Stimulated activated CD8-positive, alpha-beta memory T cell treated with anti-CD3 and anti-CD28 coated beads, Interleukin-2, amount 100 ng/mL, for 48 hours (primary cell): ENCODE measurements at places on chromosomes 16 and 17.

DNA sequence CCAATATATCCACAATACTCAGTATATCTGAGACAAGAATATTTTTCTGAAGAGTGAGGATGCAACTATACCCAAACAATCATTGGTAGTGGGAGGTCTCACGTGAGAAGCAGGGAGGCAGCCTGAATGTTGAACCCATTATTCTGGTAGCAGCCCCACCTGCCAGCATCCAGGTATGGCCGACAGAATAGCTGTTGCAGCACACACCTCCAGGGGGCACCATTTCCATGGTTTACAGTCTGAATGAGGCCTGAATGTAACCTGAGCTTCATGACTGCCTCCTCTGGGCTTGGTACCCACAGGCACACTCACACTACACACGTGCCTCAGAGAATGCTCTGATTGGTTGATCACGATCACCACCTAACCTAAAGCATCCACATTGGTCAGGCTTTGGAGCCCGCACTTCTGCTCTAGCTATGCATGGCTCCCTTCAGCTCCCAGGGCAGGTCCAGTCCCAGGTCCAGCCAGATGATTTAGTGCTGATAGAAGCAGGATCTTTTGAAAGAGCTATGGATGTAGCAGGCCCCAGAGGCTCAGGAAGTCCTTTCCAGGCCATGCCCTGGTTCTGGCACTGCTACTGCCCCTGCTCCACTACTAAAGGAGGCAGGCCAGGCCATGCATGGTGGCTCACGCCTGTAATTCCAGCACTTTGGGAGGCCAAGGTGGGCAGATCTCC is 11.0 kb upstream of the CBFB start:
- DNase-seq = peak; percentile 77

DNA sequence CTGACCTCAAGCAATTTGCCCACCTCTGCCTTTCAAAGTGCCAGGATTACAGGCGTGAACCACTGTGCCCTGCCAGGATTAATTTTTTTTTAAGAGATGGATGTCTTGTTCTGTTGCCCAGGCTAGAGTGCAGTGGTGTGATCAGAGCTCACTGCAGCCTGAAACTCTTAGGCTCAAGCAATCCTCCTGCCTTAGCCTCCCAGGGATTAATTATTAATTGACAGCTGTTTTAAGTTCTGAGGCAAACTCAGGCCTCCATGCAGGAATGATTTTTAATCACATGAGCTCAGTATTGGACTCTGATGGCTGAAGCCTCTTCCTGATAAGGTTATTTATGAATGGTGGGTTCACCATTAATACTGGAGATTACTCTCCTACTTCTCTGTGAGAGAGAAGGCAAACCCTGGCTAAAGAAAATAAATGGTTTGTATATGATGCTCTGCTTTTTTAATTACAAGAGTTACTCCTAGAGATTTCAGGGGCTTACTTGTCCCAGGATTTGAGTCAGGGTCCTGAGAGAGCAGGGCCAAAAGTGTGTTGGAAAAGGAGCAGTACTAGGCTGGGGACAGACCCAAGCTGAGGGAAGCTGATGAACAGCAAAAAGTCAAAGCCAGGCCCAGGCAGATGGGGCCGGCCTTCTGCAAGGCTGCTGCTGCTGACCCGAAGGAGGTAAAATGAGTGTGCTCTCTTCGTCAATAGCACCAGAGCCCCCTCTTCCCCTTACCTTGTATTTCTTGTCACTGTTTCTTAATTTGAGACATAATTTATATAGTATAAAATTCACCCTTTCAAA is 56.9 kb upstream of the HAS3 start:
- no peak for DNase-seq

GRCh38 chr17:37647856-37648255 is 4.6 kb upstream of the DDX52 start:
- DNase-seq = no peak

DNA sequence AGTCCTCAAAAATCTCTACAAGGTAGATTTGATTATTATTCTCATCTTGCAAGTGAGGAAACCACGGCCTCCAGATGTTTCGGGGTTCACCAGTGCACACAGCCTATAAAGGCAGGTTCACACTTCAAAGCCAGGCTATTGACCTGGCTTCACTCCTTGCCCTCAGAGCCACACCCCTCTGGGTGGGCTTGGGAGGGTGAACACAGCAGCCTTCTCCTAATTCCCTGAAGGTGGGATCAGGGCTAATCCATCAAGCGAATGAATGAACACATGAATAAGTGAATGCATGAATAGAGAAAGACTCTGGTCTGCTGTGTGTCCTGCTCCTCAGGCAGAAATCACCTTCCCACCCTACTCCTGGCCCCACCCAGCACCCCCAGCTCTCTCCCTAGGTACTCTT is 139.0 kb downstream of the CYLD start:
- no peak for DNase-seq

DNA sequence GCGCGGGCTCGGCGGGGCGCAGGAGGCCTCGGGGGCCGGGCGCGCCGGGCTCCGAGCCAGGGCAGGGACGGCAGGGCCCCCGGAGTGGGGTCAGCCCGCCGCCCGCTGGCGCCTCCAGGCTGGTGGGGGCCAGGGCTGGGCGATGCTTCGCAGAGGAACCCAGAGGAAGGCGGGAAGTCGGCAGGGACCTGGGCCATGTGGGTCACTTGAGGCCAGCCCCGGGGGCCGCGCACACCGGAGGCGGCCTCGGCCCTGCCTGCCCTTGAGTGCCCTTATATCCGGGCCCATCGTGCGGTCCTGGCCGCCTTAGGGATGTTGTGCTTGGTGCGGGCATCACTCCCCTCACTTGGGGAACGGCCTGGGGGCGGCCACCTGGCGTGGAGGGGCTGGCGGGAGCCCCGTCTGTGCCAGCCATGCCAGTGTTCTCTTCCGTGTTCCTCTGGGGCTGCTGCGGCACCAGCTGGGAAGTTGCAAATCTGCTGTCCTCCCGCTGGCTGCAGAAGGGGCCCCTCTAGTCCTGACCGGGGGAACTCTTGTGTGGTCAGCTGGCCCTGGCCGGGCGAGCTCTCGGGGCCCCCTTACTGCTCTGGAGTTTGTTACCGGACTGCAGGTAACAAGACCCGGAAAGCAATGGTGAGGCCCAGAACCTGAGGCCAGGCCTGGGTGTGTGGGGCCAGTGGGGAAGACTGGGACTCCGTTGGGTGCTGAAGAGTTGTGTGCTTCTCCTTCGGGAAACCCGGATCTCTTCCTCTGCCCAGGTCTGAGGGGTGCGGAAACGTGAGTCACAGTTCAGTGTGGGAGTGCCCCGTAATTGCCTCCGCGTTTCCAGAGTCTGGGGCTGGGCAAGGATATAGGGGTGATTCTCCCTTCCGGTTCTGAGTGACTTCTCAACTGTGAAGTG is 849 bp downstream of the CAPN15 start:
- peak; percentile 14 for DNase-seq

GRCh38 chr17:31570231-31570630 is 178.8 kb downstream of the RAB11FIP4 start:
- DNase-seq = no peak

GRCh38 chr16:64841071-64841470 is 280.8 kb downstream of the CDH11 start:
- no peak for DNase-seq

DNA sequence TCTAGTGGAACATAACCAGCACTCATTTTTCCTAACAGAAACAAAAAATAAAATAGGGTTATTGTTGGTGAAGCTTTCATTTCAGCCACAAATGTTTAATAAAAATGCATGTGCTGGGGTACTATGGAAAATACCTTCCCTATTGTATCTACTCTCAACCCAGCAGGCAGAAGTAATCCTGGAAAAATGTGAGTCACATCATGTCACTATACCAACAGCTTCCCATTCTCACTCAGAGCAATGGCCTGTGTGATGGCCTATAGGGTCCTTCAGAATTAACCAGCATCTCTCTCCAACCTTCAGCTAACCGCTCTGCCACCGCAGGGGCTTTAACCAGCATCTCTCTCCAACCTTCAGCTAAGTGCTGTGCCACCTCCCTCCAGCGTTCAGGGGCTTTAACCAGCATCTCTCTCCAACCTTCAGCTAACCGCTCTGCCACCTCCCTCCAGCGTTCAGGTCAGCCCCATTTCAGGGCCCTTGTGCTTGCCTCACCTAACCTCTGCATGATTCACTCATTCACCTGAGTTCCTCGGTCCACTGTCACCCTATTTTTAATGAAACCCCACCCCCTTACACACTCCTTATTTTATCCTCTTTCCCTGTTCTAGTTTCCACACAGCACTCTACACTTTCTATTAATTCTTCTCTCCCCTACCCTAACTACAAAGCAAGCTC is 34.0 kb downstream of the UBE2G1 start:
- DNase-seq = no peak

DNA sequence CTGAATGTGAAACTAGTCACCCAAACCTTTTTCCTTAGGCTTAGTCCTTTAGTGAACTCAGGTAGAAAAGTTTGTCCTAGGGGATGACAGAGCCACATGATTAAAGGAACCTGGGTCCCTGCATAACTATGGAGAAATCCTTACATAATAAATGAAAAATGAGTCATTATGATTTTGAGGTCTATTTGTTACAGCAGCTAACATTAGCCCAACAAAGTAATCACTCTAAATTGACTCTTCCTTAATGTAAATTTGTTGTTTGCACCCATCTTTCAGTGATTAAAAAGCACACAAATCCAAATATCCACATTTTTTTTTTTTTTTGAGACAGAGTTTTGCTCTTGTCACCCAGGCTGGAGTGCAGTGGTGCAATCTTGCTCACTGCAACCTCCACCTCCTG is 32.0 kb downstream of the OGFOD1 start:
- no peak for DNase-seq

DNA sequence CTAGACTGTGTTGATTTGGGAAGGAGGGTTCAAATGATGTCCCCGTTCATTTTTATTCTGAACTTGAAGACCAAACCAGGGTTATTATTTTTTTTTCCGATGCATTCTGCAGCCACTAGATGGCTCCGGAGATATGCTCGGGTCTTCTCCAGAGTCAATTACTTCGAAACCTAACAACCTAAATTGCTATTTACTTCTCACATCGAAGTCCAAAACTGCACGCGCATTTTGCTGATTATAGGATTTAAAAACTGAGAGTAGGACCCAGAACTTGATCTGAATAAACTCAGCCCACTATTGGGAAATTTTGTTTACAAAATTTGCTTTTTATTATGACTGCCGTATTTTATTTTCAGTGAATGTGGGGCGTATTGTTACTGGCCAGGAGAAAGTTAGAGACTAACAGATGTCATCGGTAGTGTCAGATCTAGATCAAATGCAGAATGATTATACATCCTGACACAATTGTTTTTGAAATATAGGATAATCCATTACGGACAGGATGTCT is 263.8 kb downstream of the HS3ST3A1 start:
- DNase-seq = no peak

- no peak for DNase-seq
These were observed 16.7 kb downstream of the COQ7 start for GRCh38 chr16:19084139-19084538.

GRCh38 chr17:63379636-63380035 is 66.5 kb downstream of the CYB561 start:
- no peak for DNase-seq

GRCh38 chr16:89574681-89575246 is 794 bp upstream of the CPNE7 start:
- peak; percentile 57 for DNase-seq

DNA sequence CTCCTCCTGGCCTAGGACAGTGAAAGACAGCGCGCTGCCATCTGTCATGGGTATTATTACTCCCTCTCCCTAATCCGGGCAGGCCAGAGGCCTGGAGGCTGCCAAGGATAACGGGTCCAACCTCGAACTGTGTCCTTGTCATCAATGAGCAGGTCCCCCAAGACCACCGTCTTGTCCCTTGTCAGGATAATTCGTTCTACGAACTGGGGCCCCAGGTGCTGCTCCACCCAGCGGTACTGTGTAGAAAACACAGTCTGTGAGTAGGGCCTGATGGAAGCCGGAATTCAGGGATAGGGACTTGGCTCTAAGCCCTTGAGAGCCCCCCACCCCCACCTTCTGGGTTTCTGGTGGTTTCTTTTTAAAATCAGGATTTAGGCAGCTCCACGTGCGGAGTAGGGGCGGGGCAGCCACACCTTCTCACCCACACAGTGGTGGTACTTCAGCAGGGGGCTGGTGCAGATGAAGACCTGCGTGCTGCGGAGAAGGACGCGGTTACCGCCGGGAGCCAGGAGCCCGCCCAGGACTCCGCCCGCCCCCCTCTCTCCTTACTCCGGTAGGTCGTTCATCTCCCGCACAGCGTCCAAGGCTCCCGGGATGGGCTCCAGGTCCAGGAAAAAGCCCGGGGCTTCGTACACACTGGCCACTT is 787 bp downstream of the NT5C start:
- peak; percentile 39 for DNase-seq

DNA sequence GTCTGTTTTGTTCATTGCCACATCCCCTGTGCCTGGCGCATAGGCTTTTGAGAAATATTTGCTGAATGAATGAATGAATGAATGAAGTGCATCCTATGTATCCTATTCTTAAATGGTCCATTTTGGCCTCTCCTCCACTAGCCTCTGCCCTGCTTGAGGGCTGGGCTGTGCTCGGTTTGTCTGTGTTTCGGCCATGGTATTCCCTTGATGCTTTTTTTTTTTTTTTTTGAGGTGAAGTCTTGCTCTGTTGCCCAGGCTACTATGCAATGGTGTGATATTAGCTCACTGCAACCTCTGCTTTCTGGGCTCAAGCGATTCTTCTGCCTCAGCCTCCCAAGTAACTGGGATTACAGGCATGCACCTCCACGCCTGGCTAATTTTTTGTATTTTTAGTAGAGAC is 110.1 kb downstream of the NTN1 start:
- DNase-seq = no peak

- no peak for DNase-seq
These were observed 1.4 kb downstream of the MVP start for GRCh38 chr16:29821643-29822115.

DNA sequence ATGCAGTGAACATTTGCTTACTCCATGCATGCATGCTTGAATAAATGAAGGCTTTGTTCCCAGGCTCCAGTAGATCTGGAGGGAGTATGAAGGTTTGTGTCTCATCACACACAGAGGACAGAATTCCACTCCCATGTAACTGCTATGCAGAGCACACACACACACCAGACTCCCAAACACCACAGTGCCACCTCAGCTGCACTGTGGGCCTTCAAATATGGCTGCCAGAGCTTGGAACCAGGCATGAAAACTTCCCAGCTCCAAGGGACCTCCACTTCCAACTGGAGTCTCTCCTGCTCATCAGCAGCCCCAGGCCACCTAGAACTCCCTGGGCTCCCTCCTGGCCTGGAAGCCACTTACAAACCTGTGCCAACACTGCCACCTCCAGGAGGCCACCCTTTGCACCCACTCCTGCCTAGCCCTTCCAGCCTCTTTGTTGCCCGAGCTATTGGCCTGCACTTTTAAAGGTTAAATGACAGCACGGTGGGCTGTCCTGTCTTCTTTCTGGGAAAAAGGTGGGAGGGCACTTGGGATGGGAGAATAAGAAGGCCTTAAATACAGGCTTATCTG is 151.2 kb downstream of the ZNF423 start:
- no peak for DNase-seq

DNA sequence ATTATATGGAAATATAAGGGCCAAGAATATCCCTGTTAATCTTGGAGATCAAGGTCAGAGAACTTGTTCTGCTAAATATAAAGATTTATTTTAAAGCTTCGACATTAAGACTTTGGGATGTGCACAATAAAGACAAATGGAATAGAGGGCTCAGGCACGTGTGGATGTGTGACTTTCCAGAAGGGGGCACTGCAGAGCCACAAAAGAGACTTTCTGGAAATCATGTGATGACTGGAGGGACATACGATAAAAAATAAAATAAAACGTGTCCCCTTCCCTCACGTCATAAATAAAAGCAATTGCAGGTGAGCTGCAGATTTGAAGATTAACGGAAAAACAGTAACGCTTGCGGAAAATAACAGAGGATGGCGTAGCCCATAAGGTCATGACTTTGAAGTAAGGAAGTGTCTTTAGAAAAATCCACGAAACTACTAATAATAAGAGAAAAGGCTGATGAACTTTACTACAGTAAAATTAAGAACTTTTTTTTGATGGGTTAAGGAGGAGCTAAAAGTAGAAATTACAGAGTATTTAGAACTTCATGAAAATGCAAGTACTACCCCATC is 9.4 kb upstream of the ENGASE start:
- DNase-seq = peak; percentile 25
